Activated CD4-positive, alpha-beta T cell treated with anti-CD3 and anti-CD28 coated beads for 4 hours (primary cell): ENCODE measurements at places on chromosomes 2 and 18.

DNA sequence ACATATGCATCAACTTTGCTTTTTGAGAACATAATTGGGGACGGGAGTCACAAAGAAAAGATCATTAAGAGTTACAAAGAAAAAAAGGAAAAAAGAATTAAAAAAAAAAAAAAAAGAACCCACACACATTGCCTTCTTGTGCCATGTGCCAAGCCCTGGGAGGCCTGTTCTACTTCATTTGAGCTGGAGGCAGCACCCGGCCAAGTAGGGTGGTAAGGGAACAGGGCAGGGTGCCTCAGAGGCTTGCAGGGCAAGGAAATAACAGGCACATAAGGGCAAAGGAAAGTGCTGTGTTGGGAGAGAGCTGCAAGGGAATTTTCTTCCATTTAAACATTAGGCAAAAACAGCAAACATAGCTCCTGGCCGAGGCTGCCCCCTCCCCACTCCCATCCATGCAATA lies 418.0 kb downstream of the TMEM182 start:
- no peak for DNase-seq

DNA sequence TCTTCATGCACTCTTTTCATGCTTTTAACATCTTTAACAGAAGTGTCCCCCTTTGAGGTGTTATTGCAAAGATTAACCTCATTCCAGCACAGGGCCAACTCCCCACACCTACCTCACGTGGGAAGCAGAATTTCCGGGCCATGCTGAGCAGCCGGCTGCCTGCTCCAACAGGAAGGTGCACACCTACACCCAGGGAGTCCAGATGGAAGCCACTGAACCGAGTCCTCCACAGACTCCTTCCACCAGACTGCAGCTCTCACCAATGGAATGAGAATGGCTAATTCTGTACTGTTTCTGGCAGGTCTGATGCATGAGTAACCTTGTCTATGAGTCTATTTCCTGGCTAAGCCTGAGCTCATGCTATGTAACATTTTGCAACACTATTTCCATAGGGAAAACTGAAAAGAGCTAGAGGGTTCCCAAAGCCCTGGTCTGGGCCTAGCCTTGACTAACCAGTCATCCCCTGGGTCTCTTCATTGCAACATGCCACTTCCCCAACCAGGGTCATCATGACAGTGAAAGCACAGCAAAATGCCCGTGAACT lies 11.0 kb downstream of the ERFE start:
- DNase-seq, result no peak

DNA sequence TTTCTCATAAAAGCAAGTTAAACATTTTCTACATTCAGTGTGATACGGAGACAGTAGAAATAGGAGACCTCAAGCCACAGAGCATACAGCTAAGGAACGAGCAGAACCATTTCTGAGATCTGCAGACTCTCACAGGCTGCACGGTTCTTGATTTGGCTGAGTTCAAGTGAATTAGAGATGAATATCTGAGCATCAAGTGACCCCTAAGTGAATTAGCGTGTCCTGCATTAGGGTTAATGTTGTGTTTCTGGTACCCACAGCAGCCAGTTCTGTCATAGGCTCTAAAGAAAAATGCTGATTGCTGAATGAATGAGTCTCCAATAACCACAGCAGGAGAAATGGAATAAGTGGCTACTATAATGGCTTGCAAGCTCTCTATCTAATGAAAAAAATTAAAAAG lies 265.9 kb upstream of the SYT4 start:
- DNase-seq, result no peak

- no peak for DNase-seq
These were observed 88.8 kb downstream of the VWA3B start for GRCh38 chr2:98175811-98176210.

DNA sequence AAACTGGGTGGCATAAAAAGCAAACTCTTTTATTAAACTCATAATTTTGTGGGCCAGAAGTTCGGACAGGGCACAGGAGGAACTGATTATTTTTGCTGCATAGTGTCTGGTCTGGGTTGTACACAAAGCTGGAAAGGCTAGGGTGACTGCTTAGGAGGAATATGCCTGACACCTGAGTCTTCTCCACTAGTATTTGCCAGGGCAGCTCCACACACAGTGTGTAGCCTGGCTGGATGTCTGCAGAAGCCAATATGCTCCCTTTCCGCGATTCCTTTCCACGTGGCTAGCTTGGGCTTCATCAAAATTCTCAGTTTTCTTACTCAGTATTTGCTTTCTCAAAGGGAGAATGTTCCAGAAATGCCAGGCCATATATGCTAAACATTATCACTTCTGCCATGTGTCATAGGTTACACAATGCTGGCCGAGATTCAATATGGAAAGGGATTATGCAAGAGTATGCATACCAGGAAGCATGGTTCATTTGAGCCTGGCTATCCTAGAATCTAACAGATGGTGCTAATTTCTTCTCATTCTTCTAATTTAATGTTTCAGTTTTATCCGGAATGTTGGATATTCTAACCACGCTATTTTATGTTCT lies 142.7 kb upstream of the DOK6 start:
- no peak for DNase-seq

- DNase-seq, result no peak
These were observed 7.2 kb downstream of the AGAP1 start for GRCh38 chr2:235500761-235501672.

- no peak for DNase-seq
These were observed 74.1 kb upstream of the GLI2 start for GRCh38 chr2:120661551-120661950.

- DNase-seq, result no peak
These were observed 110.5 kb upstream of the TACR1 start for GRCh38 chr2:75309596-75310463.

- no peak for DNase-seq
These were observed 65.0 kb downstream of the SH3RF3 start for GRCh38 chr2:109193807-109194619.

- no peak for DNase-seq
These were observed 58.1 kb upstream of the TTN start for GRCh38 chr2:178865146-178865936.

- DNase-seq, result no peak
These were observed 38.8 kb downstream of the NCAPH start for GRCh38 chr2:96374211-96374951.

DNA sequence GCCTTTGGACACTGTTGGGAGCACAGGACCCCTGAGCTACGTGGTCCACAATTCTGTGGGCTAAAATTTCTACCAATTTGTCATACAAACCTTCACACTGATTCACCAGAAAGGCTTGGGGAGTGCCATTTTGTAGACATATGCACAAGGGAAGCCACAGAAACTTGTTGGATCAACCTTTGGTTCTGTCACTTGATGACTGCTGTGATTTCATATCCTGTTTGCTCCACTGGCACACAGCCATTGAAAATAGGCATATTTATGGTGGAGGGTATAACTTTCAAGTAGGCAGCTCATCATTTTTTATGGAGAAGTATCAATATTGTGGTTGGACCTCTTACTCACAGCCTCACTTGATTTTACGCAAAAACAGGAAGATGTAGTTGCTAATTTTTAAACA lies 10.5 kb downstream of the NAPG start:
- DNase-seq, result no peak

DNA sequence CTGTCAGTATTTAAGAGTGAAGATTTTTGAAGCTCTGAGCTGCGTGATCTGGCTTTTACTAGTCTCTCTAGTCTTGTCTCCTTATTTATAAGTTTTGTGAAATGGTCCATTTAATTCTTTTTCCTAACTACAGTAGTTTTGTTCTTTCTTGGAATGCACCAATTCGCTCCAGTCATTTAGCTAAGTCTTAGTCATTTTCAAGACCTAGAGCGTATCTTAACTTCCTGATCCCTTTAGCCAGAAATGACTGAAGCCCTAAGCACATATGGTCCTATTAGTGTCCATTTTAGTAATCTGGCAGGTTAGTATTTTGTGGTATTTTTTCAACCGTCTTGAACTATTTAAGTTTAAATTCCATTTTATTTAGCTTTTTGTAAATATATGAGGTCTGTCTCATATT lies 3.6 kb downstream of the BIRC6 start:
- no peak for DNase-seq

- no peak for DNase-seq
These were observed 1.7 kb downstream of the CDK15 start for GRCh38 chr2:201808027-201808426.

DNA sequence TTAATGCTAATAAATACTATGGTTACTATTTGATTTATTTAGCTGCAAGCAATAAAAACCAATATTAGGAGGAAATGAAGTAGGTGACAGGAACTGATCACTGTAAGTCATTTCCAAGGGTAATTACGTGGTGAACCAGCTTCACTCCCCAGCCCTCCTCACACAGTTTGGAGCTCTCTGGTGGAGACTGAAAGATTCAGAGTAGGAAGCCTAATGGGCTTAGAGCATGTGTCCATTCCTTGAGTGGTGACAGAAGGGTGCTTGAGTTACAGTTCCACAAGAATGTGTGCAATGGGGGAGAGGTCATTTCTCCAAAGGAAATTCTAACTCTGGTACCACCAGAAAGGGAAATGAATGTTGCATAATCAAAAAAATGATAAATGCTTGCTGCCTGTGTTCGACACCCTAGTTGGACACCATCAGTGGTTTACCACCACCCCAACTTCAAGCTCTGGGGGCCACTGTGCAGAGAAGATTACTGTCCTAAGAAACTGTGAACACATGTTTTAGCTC lies 285.1 kb upstream of the MMADHC start:
- DNase-seq, result no peak

DNA sequence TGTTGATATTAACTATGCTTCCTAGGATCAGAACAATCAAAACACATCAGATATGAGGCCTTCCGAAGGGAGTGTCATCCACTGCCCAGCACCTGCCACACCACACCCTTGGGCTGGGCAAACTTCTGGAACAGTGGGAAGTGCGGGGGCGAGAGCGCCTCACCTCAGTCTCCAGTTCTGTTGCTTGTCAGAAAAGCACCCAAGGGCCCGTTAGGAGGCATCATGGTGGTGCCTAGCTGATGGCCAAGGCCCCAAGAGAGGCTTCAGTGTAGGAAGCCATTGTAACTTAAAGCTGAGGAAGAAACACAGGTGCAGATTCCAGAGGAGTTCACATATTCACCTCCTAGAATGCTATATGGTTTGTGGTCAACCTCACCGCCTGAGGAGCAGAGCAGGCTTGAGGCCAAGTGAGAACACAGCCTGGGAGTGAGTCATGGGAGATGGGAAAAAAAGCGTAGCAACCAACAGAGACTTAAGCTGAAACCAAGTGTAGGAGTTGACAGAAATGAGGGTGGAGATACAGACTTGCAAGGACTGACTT lies 85.1 kb upstream of the ATL2 start:
- DNase-seq, result no peak
